ENCODE measurements at places on chromosomes 3 and 15. TPM values are rescaled to one million over a fixed set of nuclear protein-coding genes. Genes with fewer than 3 reads are reported as not detected.

- DNase-seq, result no peak
Measured at GRCh38 chr3:175552929-175553328, 693.8 kb downstream of the NAALADL2 start.

GRCh38 chr15:40340740-40341400 lies at the start of gene CCDC9B:
Gene CCDC9B, minus strand, starts transcription at chr15:40340939. Its CDS starts 120 bp downstream, at chr15:40340819.
- no peak for DNase-seq

GRCh38 chr3:58824777-58825176 lies 158.2 kb upstream of the FAM3D start:
- DNase-seq, result no peak

- no peak for DNase-seq
Measured at GRCh38 chr3:47034868-47035489, 55.5 kb downstream of the NBEAL2 start.

C3orf22 gene
- total RNA-seq, result not detected

PCYT1A gene
- 54.6 TPM for total RNA-seq

- DNase-seq, result no peak
Measured at GRCh38 chr3:8610951-8611350, 33.6 kb downstream of the SSUH2 start.

GRCh38 chr15:90710436-90711027 lies 6.6 kb upstream of the BLM start:
- DNase-seq, result no peak

DNA sequence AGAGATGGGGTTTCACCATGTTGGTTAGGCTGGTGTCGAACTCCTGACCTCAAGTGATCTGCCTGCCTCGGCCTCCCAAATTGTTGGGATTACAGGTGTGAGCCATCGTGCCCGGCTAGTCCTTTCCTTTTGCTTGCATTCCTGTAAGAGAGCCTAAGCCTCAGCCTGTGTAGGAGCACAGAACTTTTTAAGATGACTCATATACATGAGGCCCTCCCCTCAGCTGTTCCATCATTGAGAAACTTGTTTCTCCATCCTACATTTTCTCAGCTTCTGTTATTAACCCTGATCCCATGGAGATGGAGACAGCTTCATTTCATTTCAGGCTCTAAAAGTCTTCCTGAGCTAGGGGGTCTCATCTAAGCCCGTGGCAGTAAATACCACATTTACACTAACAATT lies 123.3 kb downstream of the PLOD2 start:
- DNase-seq, result no peak

TRH gene
- total RNA-seq, result not detected

DNA sequence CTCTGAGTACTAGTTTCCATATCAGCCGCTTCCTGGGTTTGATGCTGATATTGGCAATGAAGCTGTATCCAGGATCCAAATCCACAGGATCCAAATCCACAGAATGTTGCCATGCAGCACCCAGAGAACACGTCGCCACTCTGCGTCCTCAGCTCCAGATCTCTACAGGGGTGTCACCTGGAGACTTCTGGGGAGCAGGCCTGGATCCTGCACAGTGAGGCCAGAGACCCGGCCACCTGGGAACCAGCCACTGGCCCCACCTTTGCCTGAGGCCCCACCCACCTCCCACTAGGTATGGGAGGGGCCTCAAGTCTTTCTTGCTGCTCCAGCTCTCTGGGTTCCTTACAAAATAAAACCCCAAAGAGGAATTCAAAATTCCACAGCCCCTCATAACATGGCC lies 123.9 kb downstream of the LRRK1 start:
- DNase-seq, result no peak

KNG1 gene
- total RNA-seq, result 6.7 TPM

- DNase-seq, result no peak
Measured at GRCh38 chr3:107208100-107208499, 169.1 kb upstream of the CCDC54 start.

STOML1 gene
- total RNA-seq, result 7.6 TPM

GRCh38 chr15:76916369-76916768 lies 11.2 kb upstream of the SCAPER start:
- no peak for DNase-seq

HES1 gene
- 128 TPM for total RNA-seq

GRCh38 chr3:44647771-44648170 lies 761 bp upstream of the ZNF35 start:
- no peak for DNase-seq

- no peak for DNase-seq
Measured at GRCh38 chr3:193822492-193823212, 229.6 kb downstream of the OPA1 start.

USP13 gene
- 18.2 TPM for total RNA-seq

- DNase-seq, result no peak
Measured at GRCh38 chr3:25091934-25092333, 336.1 kb upstream of the RARB start.

DNA sequence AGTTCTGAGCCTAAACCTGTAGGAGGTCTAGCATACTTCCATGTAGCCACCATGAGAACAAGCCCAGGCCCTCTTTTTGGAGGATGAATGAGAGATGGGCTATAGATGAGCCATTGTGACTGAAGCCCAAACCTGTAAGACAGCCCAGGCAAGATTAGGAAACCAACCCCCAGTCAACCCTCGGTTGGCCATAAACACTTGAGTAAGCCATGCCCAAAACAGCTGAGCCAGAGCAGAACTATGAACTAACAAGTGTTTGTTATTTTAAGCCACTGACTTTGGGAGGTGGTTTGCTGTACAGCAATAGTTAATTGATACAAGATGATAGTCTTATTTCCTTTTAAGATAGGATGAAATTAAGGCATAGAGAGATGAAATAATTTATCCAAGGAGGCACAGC lies 12.4 kb upstream of the CPNE4 start:
- no peak for DNase-seq

FANCD2 gene
- 35.6 TPM for total RNA-seq

TMEM108 gene
- not detected for total RNA-seq

GRCh38 chr15:96576596-96576995 lies 246.1 kb downstream of the NR2F2 start:
- no peak for DNase-seq
